ENCODE measurements at places on chromosomes 6 and 20.

DNA sequence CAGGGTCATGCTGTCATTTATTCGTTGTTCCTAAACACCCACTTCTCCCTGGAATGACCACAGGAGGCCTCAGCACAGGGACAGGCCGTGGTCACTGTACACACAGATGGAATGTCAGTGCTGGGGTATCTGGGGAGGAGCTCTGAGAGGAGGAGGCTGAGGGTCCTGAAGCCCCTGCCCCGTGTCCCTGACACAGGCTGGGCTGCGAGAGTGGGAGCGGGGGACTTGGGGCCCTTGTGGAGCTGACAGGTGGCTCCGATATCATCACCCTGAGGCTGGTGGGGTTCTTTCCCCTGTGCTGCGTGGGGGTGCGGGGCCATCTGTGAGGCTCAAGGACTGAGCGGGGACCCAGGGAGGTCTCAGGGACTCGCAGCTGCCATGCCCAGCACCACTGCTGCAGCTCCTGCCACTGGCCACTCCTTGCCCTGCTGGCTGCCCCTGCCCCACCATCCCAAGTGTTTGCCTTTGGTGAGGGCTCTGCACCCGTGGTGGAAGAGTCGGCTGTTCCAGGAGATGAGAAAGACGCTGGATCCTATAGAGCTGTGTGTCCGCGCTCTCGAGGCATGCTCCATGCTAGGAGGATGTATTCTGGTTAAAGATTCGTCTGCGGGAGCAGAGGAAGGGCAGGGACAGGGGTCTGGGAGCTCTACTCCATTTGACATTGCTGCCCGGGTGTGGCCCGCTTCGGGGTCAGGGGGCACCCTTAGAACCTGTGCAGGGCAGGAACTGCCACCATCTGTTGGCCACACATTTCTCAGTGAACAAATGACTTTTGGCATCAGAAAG lies 18.9 kb downstream of the NPEPL1 start:
- DNase-seq = no peak

GRCh38 chr6:5287205-5287965 lies 26.1 kb downstream of the FARS2 start:
- DNase-seq = no peak

DNA sequence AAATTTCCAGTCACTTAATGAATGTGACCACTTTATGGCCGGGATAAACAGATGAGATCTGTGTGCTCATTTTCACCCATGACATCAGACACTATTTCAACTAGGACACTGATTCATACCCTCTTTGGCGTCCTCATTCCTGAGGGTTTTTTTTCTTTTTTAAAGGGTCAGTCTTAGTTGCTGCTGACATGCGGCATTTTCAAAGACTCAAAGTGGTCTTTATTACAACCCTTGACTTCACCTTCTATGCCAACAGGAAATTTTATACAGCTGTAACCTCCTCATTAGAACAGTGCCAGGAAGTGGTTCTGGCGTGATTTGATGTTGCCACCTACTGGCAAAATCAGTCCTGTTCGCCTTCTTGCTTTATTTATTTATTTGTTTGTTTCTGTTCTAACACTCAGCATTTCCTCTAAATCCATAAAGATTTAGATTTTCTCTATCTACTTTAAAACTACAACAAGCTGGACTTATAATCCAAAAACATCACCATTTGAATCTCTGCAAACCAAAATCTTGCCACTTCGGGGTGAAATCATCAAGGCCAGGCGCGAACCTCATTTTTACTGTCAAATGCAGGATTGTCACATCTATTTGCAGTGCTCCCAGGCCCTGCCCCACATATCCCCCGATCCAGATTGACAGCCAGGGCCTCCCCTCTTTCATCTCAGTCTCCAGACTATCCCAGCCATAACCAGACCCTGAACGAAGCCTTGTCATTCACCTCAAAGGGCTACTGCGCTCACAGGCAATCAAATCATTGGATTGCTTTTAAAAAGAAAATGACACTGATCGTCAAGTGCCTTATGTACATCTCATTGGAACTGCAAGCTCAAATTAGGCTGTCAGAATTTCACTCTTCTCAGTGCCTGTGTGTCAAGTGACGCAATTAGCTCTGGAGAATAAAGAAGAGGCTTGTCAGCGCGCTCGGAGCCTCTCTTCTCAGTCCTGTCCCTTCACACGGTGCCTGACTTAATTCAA lies 77.5 kb downstream of the C6orf118 start:
- DNase-seq = no peak

GRCh38 chr20:62376112-62377063 lies 9.3 kb upstream of the LAMA5 start:
- no peak for DNase-seq

GRCh38 chr6:91539456-91539855 lies 952.6 kb upstream of the MAP3K7 start:
- no peak for DNase-seq

DNA sequence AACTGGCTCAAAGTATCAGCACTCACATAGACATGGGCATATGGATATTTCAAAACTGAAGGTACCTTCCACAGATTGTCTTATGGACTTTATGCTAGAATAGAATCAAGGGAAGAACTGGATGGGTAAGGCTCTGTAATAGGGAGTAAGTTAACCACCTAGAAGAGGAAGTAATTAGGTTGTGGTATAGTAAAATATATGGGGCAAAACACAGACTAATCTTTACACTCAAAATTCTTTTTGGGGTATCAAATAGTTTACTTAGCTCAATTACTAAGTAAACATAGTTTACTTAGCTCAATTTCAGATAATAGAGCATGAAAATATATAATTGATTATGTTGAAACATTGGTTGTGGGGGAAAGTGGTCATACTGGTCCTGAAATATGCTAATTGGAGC lies 94.2 kb upstream of the ATXN1 start:
- DNase-seq = no peak

- DNase-seq = no peak
Measured at GRCh38 chr6:50819466-50819903, 814 bp downstream of the TFAP2B start.

DNA sequence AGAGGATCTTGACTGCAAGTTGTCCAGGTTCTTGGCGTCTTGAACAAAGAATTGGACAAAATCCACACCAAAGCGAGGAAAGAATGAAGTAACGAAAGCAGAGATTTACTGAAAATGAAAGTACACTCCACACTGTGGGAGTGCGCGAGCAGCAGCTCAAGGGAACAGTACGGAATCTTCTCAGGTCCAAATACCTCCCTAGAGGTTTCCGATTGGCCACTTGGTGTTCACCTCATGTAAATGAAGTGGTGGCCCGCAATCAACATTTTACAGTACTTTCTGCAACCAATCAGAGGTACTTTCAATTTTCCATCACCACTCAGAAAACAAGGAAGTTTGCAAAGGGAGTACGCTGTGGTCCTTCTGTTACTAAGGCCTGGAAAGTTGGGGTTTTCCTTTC lies 122.4 kb downstream of the PTPRK start:
- DNase-seq = no peak

- no peak for DNase-seq
Measured at GRCh38 chr20:46997187-46997586, 102.5 kb downstream of the EYA2 start.

DNA sequence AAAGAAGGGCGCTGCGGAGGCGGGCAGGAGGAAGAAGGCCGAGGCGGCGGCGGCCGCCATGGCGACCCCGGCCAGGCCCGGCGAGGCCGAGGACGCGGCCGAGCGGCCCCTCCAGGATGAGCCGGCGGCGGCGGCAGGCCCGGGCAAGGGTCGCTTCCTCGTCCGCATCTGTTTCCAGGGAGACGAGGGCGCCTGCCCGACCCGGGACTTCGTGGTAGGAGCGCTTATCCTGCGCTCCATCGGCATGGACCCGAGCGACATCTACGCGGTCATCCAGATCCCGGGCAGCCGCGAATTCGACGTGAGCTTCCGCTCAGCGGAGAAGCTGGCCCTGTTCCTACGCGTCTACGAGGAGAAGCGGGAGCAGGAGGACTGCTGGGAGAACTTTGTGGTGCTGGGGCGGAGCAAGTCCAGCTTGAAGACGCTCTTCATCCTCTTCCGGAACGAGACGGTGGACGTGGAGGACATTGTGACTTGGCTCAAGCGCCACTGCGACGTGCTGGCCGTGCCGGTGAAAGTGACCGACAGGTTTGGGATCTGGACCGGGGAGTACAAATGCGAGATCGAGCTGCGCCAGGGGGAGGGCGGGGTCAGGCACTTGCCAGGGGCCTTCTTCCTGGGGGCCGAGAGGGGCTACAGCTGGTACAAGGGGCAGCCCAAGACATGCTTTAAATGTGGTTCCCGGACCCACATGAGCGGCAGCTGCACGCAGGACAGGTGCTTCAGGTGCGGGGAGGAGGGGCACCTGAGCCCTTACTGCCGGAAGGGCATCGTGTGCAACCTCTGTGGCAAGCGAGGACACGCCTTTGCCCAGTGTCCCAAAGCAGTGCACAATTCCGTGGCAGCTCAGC lies 780 bp downstream of the ZCCHC3 start:
- no peak for DNase-seq

GRCh38 chr20:57175397-57176010 lies 90.9 kb downstream of the BMP7 start:
- no peak for DNase-seq

Data from activated gamma-delta T cell (primary cell).